ENCODE measurements at places on chromosomes 7 and 10.
A peak's percentile ranks its signal among the peaks of the same experiment; 100 is the strongest.

- H3K27ac ChIP-seq = no peak overlapping the region
- H3K4me1 ChIP-seq = no peaks in the 10 kb centered on the region
- no peaks in the 10 kb centered on the region for H3K27me3 ChIP-seq
- no peak for DNase-seq
- H3K36me3 ChIP-seq = no peaks in the 10 kb centered on the region
These were observed 327.2 kb downstream of the MDFIC start for GRCh38 chr7:115249080-115249479.

- no peak overlapping the region for H3K27ac ChIP-seq
- no peaks in the 10 kb centered on the region for H3K27me3 ChIP-seq
- no peak for DNase-seq
- H3K4me1 ChIP-seq = no peaks in the 10 kb centered on the region
- no peak overlapping the region for H3K4me3 ChIP-seq
These were observed 683.9 kb downstream of the PARD3 start for GRCh38 chr10:34131152-34131551.

DNA sequence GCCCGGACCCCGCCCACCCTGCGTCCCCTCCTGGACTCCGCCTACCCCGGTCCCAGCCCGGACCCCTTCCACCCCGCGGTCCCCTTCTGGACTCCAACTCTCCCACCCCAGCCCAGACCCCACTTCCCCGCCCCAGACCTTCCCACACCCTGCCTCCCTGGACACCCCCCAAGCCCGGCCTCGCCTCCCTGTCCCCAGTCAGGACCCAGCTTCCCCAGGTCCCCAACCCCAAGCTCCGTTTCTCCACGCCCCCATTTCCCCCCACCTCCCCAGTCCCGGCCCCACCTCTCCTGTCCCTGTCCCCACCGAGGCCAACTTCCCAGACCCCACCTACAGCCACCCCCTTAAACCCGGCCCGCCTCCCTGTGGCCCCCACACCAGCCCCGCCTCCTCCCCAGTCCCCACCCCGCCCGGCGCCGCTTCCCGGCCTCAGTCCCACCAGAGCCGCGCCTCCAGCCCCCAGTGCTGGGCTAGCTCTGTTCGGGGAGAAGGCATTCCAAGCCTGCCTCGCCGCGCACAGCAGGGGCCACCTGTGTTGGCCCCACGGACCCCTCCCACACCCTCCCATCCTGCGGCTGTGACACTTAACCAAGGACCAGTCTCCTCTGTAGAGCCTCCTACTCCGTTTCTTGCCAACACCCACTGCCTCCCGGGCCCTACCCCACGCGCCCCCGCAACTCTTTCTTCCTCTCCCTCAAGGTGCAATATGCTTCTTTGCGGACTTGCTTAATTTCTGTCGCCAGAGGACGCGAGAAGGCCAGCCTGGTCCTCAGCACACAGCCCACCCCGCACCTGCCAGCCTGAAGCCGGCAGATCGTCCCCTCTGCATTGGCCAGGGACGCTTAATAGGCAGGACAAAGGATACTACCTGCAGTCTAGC, 736 bp upstream of the ITIH5 start:
- H3K27me3 ChIP-seq = peaks cover 72% of the 10 kb centered on the region
- no peak overlapping the region for H3K4me3 ChIP-seq
- H3K36me3 ChIP-seq = no peaks in the 10 kb centered on the region
- no peak overlapping the region for H3K27ac ChIP-seq

DNA sequence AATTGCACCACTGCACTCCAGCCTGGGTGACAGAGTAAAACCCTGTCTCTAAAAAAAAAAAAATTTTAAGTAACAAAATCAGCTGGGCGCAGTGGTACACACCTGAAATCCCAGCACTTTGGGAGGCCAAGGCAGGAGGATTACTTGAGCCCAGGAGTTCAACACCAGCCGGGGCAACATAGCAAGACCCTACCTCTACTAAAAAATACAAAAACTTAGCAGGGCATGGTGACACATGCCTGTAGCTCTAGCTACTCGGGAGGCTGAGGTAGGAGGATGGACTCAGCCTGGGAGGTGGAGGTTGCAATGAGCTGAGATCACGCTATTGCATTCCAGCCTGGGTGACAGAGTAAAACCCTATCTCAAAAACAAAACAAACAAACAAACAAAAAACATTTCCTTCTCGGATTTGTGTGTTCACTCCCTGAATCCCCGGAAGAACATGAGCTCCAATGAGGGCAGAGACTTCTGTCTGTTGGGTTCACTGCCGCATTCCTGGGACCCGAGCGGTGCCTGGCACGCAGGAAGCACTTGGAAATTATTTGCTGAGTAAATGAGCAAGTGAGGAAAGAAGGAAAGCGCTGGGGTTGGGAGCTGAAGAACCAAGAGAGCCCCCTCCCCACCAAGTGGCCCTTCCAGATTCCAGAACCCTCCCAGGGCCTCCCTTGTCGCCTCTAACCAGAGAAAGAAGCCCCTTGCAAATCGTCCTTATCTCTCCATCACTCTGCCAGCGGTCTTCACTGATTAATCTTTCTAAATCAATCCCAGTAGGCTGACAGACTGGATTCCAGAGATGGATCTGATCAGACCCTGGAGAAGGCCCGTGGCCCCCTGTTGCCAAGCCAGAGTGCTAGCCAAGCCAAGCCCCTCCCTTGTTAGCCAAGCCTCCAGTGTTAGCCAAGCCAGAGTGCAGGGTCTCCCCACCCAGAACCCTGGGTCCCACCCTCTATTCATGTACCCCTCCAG, 6.2 kb downstream of the TNRC18 start:
- H3K27ac ChIP-seq = peak overlapping the region; percentile 55
- DNase-seq = no peak
- no peaks in the 10 kb centered on the region for H3K27me3 ChIP-seq
- H3K4me1 ChIP-seq = peaks cover 40% of the 10 kb centered on the region

- H3K4me3 ChIP-seq = no peak overlapping the region
- H3K36me3 ChIP-seq = no peaks in the 10 kb centered on the region
- no peak for DNase-seq
- peaks cover 36% of the 10 kb centered on the region for H3K27me3 ChIP-seq
- H3K4me1 ChIP-seq = no peaks in the 10 kb centered on the region
These were observed 57.2 kb downstream of the PAX2 start for GRCh38 chr10:100802607-100803006.

DNA sequence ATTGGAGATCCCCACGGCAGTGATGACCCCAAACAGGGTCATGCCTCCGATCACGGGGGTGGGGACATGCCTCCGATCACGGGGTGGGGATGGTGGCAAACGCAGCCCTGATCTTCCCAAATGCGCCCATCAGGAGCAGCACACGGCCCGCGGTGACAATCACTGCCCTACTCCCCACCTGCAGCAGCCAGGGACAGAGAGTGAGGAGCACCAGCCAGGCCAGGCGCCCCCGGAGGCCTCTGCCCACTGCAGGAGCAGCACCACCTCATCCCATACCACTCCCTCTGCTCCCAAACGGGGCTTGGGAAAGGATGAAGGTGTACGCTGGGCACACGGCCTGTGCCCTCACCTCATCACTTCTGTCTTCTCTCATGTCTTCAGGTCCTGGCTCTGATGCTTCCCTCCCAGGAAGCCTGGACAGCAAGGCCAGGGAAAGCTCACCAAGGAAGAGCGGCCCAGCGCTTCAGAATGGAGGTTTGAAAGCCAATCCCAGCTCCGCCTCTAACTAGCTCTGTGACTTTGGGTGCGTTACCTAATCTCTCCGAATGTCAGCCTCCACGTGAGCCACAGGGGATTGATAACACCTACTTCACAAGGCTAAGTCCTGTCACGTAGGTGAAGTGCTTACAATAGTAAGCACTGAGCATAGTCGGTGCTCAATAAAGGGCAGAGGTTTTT, 37.1 kb downstream of the STRA8 start:
- no peaks in the 10 kb centered on the region for H3K36me3 ChIP-seq
- H3K4me1 ChIP-seq = no peaks in the 10 kb centered on the region
- H3K4me3 ChIP-seq = no peak overlapping the region

GRCh38 chr7:86980223-86980622, 79.2 kb downstream of the ELAPOR2 start:
- H3K4me1 ChIP-seq = peaks cover 5% of the 10 kb centered on the region
- H3K36me3 ChIP-seq = no peaks in the 10 kb centered on the region
- no peak overlapping the region for H3K27ac ChIP-seq
- peak; percentile 6 for DNase-seq

DNA sequence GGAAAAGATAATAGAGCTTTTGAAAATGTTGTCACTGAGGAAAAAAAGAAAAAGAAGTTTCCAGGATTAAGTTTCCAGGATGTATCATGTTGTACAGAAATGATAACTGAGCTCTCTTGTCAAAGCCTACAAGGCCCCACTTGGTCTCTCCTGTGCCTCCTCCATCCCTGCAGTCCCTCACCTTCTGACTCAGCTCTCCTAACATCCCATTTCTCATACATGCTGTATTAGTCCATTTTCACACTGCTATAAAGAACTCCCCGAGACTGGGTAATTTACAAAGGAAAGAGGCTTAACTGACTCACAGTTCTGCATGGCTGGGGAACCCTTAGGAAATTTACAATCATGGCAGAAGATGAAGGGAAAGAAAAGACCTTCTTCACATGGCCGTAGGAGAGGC, 3.8 kb upstream of the DGKI start:
- no peak overlapping the region for H3K4me3 ChIP-seq
- no peaks in the 10 kb centered on the region for H3K4me1 ChIP-seq
- no peak overlapping the region for H3K27ac ChIP-seq
- H3K36me3 ChIP-seq = no peaks in the 10 kb centered on the region
- peaks cover 35% of the 10 kb centered on the region for H3K27me3 ChIP-seq

DNA sequence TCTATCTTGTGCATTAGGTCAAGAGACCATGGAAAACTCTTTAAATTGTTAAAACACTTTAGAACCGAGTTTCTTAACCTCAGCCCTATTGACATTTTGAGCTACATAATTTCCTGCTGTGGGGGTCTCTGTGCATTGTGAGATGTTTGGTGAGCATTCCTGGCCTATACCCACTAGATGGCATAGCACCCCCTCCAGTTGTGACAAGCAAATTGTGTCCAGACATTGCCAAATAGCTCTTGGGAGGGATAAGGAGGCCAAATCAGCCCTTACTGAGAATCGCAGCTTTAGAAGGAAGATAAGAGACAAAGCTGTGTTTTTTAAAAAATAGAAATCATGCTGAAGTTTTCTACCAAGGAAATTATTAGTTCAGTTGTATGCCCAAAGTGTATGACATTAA, 1158.5 kb upstream of the C7orf33 start:
- H3K36me3 ChIP-seq = no peaks in the 10 kb centered on the region
- H3K4me3 ChIP-seq = no peak overlapping the region
- no peaks in the 10 kb centered on the region for H3K27me3 ChIP-seq
- peak; percentile 20 for DNase-seq
- no peaks in the 10 kb centered on the region for H3K4me1 ChIP-seq

GRCh38 chr7:120979765-120980499, 8.6 kb upstream of the CPED1 start:
- peaks cover 4% of the 10 kb centered on the region for H3K36me3 ChIP-seq
- DNase-seq = no peak
- no peak overlapping the region for H3K27ac ChIP-seq

- H3K4me3 ChIP-seq = no peak overlapping the region
- no peaks in the 10 kb centered on the region for H3K27me3 ChIP-seq
- no peak overlapping the region for H3K27ac ChIP-seq
- H3K4me1 ChIP-seq = no peaks in the 10 kb centered on the region
These were observed 20.5 kb upstream of the ASB15 start for GRCh38 chr7:123581162-123581459.

DNA sequence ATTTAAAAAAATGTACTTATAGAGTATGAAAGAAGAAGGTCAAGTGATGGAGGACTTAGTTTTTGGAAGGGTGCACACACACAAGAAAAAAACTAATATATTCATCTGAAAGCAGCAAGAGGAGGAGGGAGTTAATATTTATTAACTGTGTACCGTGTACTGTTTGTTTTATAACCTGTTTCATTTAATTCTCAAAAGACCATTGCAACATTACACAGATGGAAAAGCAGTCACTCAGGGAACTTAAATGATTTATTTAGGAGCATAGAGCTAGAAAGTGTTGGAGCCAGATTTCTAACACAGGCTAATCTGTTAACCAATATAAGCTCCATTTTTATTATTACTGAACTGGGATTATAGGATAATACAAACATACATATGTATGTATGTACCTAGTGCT, 36.7 kb downstream of the GLCCI1 start:
- no peak for DNase-seq
- H3K27ac ChIP-seq = no peak overlapping the region
- H3K27me3 ChIP-seq = no peaks in the 10 kb centered on the region
- H3K4me1 ChIP-seq = no peaks in the 10 kb centered on the region

DNA sequence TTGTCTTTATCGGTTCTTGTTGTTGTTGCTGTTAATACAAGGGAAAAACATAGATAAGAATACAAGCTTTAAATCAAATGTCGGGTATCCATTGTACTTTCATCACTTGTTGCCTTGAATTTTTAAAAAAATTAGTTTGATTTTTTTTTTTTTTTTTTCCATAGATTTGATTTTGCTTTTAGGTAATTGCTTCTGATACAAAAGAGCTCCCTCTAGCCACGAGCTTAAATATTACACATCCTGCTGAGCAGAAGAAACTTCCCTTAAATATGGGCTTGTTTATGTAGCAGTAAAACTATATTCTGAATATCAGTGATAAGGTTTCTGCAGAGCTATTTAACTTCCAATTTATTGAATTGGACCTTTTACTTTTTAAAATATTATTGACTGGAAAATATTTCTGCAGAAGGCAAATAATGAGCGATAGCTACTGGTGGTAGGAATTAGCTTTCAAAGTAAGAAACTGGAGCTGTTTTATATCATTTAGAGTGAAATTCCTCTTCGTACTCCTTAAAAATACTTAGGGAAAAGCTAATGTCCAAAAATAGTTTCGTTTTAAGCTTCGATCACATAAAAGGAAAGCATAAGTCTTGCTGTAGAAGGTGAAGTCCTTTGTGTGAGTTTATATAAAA, 216.9 kb downstream of the POLR1F start:
- no peak overlapping the region for H3K27ac ChIP-seq
- H3K27me3 ChIP-seq = no peaks in the 10 kb centered on the region
- peak; percentile 70 for DNase-seq
- no peaks in the 10 kb centered on the region for H3K36me3 ChIP-seq

- H3K27me3 ChIP-seq = no peaks in the 10 kb centered on the region
- H3K36me3 ChIP-seq = no peaks in the 10 kb centered on the region
- H3K27ac ChIP-seq = no peak overlapping the region
These were observed 38.4 kb downstream of the SLC39A12 start for GRCh38 chr10:17989908-17990767.

GRCh38 chr7:155316427-155317113, 18.9 kb downstream of the INSIG1 start:
- no peak overlapping the region for H3K4me3 ChIP-seq
- no peak overlapping the region for H3K27ac ChIP-seq
- peaks cover 3% of the 10 kb centered on the region for H3K36me3 ChIP-seq
- H3K4me1 ChIP-seq = no peaks in the 10 kb centered on the region
- no peak for DNase-seq
